ENCODE measurements at places on chromosomes 2 and 18.

- DNase-seq = no peak
Observed at GRCh38 chr2:12244070-12244469, 472.7 kb upstream of the TRIB2 start.

DNA sequence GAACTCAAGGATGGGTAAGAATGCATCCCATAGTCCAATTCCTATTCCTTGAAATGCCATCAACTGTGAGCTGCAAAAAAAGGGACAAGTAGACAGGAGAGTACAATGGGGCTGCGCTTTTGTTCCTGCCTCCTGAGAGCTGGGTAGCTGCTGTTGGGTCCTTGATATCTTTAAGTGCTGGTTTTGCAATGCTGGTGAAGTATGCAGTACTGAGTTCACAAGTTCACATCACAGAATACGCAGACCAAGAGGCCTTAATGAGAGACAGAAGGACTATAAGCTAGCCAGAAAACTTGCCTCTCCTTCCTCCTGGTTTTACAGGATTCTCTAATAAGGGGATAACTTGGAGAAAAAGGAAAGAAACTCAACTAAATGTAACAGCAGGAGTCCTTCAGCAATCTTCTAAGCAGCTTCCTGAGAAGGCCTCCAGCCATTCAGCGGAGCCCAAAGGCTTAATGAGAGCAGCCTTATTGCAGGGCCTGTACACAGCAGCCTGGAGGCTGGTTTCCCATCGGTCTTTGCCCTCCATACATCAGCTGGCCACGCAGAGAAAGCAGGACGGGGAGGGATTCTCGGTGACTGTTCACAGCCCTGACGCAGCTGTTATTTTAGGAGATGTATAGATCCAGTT, 293.1 kb downstream of the CDCA7 start:
- no peak for DNase-seq

DNA sequence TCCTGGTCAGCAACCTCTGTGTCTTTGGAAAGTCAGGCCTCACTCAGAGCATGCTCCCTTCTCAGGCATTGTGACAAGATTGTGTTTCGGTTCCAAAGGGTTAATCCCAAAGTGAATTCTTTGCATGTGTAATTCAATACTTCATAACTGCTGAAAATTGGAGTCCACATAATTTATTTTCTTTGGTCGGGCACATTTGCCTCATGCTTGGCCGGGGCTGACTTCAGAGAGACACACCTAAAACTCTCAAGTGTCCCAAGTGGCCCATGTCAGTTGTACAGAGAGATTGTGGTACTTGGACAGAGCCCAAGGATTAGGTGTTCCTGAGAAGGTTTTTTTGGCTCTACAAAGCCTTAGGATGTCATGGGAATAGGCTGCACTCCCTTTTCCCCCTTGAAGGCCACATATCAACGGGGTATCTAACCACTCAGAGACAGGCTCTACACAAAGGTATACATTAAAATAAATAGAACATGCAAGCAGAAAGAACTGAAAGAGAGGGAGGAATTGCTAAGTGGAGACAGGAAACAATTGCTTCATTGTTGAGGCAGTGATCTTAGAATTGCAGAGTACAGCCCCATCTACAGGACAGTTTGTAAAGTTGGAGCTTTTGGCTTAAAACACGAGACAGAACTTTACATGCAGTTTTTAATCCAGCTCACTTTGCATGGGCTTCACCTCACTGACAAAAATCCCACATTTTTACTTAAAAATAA, 1232.3 kb upstream of the ZEB2 start:
- DNase-seq = no peak

DNA sequence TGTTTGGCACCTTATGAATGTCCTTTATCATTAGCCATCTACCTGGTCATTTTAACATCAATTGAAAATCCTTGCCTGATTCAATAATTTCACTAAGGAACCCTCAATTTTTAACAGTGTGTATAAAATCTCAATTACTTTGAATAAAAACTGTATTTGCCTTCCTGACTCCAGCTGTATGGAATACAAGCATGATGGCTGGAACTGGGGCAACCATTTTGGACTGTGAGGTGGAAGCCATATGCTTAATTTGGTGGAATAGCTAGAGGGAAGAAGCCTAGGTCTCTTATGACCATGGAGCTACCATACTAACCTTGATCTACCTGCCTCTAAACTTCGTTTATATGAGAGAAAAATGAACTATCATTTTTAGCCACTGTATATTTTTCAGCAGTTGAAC, 12.5 kb upstream of the RTN4 start:
- no peak for DNase-seq

- DNase-seq = no peak
Observed at GRCh38 chr2:21233194-21233593, 109.4 kb downstream of the TDRD15 start.

- DNase-seq = no peak
Observed at GRCh38 chr2:21793461-21793860, 669.7 kb downstream of the TDRD15 start.

DNA sequence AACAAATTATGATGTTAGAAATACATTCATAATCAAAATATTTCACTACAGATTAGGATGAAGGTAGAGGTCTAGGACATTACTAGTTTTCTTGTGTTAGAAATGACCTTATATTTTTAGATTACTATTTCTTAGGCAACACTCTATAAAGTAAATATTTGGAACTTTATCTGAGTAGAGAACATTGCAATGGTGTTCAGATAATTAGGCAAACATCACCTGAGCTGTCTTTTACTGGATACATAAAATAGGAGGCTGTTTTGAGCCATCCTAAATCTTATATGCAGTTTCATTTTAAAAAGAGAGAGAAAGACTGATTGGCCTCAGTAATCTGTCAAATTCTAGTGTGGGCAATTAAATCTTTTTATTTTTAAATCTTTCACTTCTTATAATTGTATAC, 304.6 kb downstream of the ARHGAP15 start:
- DNase-seq = no peak

DNA sequence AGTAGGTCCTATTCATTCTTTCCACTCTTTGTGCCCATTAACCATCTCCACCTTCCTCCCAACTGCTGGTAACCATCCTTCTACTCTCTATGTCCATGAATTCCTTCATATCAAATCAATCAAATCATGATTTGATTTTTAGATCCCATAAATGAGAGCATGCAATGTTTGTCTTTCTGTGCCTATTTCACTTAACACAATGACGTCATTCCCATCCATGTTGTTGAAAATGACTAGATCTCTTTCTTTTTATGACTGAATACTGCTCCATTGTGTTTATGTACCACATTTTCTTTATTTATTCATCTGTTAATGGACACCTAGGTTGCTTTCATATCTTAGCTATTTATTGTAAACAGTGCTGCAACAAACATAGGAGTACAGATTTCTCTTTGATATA, 827.3 kb upstream of the NRXN1 start:
- DNase-seq = no peak

DNA sequence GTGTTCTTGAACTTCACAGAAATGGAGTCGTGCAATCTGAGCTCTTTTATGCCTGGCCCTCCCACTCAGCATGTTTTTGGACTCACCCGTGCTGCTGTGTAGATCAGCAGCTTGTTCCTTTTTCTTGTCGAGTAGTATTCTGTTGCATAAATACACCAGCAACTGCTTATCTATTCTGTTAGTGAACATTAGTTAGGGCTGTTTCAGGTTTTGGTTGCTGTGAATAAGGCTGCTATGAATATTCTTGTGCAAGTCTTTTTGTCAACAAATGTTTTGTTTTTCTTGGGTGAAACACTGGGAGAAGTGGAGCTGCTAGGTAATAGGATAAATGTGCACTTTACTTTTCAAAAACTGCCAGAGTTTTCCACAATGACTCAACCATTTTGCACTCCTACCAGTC, 15.3 kb upstream of the CIDEA start:
- DNase-seq = no peak

- no peak for DNase-seq
Observed at GRCh38 chr2:165417009-165417408, 52.5 kb upstream of the CSRNP3 start.

- DNase-seq = no peak
Observed at GRCh38 chr18:71403501-71403900, 1114.7 kb downstream of the SOCS6 start.

- no peak for DNase-seq
Observed at GRCh38 chr2:13660231-13660630, 943.5 kb downstream of the TRIB2 start.

- DNase-seq = peak; percentile 41
Observed at GRCh38 chr18:67513280-67513679, 3.2 kb downstream of the DSEL start.

Measured in CD8-positive, alpha-beta T cell (primary cell).